LoVo (cell line): ENCODE measurements at places on chromosomes 3 and 15.

GRCh38 chr15:90680371-90680935 is 36.7 kb upstream of the BLM start:
- no peak for DNase-seq

- DNase-seq = peak; percentile 82
Measured at GRCh38 chr3:184133840-184134745, 1.1 kb upstream of the EIF2B5 start.

GRCh38 chr3:52714335-52715302 is 8.7 kb downstream of the SPCS1 start:
- no peak for DNase-seq

DNA sequence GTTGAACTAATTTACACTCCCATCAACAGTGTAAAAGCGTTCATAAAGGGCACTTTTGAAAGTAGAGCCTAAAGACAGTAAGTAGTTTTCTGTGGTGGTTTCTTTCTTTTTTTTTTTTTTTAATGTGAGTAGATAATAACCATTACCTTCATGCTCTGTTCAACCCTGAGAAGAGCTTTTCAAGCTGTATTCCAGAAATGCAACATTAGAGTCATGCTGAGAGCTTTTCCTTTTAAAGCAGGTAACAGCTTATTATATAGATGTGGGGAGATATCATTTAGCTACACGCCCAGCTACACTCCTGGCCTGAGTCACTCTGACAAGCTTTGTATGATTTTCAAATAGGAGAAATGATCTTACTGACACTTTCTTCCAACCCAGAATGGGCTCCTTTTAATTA is 96.2 kb upstream of the ARHGEF26 start:
- no peak for DNase-seq

- DNase-seq = no peak
Measured at GRCh38 chr15:53323191-53323590, 436.3 kb downstream of the WDR72 start.
